Pancreas (tissue), 10 donors: ENCODE measurements at places on chromosomes 5 and 9. TPM values are rescaled to one million over a fixed set of nuclear protein-coding genes. Genes with fewer than 3 reads are reported as not detected.

DNA sequence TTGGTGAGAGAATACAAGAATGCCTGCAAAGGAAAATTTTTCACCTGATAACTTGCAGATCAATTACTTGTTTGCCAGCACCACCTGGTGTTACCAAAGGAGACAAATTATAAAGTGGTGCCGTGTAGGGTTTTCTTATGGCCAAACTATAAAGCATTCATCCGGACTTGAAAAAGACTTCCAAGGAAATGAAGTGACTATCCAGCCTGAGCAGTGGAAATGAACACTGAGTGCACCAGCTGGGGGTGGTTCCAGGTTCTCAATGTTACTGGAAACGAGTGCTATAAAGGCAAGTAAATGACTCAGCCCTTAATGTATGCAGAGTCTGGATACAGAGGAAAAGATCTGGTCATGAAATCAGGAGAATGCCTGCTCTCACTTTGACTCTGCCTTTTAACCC lies 113.1 kb downstream of the DNAH5 start:
- no peak for DNase-seq
- H3K4me1 ChIP-seq, result no peaks in the 10 kb centered on the region
- no peaks in the 10 kb centered on the region for H3K36me3 ChIP-seq
- no peak overlapping the region for H3K27ac ChIP-seq

DNA sequence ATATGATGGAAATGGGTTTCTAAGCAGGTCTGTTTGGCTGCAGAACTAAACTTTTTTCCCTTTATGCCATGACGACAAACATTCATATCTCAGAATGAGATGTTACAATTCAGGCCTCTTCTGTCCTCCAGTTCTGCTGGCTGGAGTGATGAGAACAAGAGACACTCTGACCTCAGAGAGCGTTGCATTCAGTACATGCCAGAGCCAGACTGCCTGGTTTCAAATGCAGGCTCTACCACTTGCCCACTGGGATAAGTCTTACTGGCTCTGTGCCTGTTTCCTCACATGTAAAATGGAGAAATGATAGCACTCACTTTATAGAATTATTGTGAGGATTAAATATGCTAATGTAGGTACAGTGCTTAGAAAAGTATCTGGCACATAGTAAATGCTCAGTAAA lies 24.8 kb upstream of the TOMM5 start:
- no peak overlapping the region for H3K4me3 ChIP-seq
- no peaks in the 10 kb centered on the region for H3K36me3 ChIP-seq
- no peaks in the 10 kb centered on the region for H3K4me1 ChIP-seq
- no peak for DNase-seq
- H3K27me3 ChIP-seq, result no peaks in the 10 kb centered on the region

DNA sequence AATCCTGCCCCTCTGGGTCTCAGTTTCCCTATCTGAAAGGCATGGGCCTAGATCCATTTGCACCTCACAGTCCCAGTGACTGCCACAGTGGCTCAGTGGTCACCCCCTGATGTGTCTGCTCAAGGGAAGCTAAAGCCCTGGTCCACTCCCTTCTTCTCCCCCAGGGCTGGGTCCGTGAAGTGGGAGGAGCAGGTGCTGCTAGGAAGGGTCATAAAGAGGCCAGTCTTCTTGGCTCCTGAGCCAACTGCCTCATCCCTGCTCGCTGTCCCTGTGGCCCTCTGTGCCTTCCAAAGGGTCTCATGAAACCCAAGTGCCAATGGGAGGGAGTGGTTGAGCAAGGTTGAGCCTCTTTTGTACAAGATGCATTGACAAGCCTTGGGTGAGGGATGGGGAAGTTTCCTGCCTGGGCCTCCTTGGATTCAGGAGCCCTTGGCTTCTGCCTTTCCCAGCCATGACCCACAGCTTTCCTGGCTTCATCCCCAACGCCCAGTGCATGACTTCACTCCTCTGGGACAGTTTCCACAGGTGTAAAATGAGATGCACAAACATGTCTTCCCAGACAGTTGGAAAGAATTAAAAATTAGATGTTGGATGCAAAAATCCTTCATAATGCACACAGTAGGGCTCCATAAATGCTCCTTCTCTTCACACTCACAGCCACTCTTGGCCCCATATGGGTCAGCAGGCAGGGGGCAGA lies 1.6 kb upstream of the SLC6A7 start:
- no peak overlapping the region for H3K4me3 ChIP-seq
- no peak for DNase-seq
- no peak overlapping the region for H3K27ac ChIP-seq

DNA sequence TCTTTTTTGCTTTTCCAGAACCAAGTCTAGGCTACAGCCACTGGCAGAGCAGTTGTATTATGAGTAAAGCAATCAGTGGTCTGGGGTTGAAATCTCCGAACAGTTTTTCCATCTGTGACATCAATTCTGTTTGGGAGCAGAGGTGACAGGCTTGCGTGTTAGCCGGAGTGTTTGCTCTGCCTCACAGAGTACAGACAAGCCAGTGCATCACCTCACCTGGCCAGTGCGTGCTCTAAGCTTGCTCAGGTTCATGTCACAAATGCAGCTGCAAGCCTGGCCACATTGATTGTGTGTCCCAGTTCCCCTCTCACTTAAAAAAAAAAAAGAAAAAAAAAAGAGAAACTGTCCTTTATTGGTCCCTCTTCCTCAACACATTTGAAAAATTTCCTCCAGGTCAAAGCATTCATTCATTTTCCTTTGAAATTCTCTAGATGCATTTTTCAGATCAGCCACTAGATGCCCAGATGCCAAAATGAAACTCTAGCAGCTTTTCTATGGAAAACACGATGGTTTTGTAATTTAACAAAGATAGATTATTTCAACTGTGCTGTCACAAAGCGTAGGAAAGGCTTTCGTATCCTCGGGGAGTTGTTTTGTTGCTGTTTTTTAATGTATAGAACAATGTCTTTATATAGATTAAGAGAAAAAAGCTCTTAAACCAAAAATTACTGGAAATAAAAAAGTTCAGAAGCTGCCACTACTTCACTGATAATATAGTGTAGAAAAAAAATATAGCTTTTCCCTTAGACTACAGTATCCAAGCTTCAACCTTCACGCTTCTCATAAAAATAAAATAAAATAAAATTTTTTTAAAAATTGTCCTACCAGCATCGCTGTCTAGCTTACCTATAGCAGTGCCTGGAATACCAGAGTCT lies 585.5 kb downstream of the TLE1 start:
- no peak for DNase-seq
- H3K4me3 ChIP-seq, result no peak overlapping the region
- no peaks in the 10 kb centered on the region for H3K27me3 ChIP-seq
- H3K4me1 ChIP-seq, result no peaks in the 10 kb centered on the region
- no peak overlapping the region for H3K27ac ChIP-seq

Gene PRRX2
- 0.16 TPM for total RNA-seq

Gene TAF11L5
- total RNA-seq, result not detected

Gene RXRA
- 23.2 TPM for total RNA-seq

Gene CXCL14
- 14.3 TPM for total RNA-seq

Gene BHMT2
- 1.7 TPM for total RNA-seq
